ENCODE measurements at places on chromosomes 12 and 14. TPM values are rescaled to one million over a fixed set of nuclear protein-coding genes. Genes with fewer than 3 reads are reported as not detected.

DNA sequence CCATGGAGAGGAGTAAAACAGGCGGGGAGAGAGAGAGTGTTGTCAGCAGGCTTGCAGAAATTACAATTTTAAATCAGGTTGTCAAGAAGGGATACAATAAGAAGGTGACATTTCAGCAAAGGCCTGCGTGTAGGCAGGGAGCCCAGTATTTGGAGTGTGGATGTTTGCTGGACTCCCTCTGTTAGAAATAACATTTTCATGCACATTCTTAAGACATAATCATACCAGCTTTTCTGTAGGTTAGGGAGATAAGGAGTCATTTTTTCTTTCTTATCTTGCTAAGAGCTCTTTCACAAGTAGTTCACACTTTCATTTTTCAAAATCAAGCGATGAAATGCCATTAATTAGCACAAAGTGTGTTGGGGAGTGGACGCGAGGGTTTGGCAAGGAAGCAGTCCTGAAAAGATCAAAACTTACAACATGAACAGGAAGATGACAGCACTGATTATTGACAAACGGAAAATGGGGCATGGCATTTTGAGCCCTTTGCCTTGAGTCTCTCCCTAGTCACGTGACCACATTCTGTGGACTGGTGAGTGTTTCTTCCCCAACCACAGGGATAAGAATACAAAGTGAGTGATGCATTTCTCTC, 160.2 kb downstream of the DAD1 start:
- no peaks in the 10 kb centered on the region for H3K4me1 ChIP-seq
- no peak overlapping the region for H3K4me3 ChIP-seq
- H3K27me3 ChIP-seq, result no peaks in the 10 kb centered on the region

The CNTN1 gene
- not detected for total RNA-seq

DNA sequence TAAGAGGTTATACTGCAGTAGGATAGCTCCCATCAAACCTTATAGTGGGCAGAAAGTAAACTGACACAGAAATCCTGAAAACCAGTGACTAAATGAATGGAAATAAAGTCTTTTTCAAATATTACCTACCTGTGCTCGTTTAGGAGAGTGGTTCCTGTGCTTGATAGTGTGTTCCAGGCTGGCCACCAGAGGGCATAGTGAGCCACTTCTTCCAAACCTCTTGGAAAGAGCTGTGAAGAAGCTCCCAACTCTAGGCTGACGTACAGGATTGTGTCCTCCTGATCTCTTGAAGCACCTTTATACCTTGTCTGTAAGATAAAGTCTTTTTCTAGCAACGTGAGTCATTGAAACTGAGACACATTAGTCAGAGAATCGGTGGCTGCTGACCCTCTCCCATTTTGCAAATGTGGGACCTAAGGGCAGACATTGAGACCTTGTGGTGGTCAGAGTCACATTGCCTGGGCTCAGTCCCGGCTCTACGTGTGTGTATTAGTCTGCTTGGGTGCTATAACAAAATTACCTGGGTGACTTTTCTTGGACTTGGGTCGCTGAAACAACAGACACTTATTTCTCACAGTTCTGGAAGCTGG, 17.6 kb downstream of the TDP1 start:
- no peaks in the 10 kb centered on the region for H3K4me1 ChIP-seq
- H3K27ac ChIP-seq, result no peak overlapping the region
- no peaks in the 10 kb centered on the region for H3K27me3 ChIP-seq
- DNase-seq, result peak; percentile 65

The LTBP2 gene
- 0.12 TPM for total RNA-seq

The TSPAN19 gene
- total RNA-seq, result not detected

Data from activated CD4-positive, alpha-beta T cell treated with anti-CD3 and anti-CD28 coated beads, Interleukin-2, amount 10 ng/mL, durations not matched to agents 7 days and 5 days (primary cell).